ENCODE measurements at places on chromosomes 2 and 18. TPM values are rescaled to one million over a fixed set of nuclear protein-coding genes. Genes with fewer than 3 reads are reported as not detected.

BOLL gene
- polyA plus RNA-seq = not detected

SLC23A3 gene
- polyA plus RNA-seq = 10.3 TPM

ALKAL2 gene
- polyA plus RNA-seq = 5.7 TPM

DNA sequence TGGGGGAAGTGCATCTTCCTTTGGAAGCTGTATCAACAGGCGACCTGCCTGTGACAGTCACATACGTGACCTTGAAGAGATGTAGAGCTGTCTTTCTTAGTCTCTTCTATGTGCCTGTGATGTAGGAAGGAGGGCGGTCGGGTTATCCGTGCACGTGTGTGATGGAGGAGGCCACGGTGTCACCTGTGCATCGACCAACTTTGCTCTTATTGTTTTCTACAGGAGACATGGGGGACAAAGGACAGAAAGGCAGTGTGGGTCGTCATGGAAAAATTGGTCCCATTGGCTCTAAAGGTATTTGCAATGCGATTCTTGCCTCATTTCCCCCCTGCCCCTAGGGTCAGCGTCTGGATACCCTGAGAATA, 20.7 kb upstream of the ALLC start:
- DNase-seq = no peak

DNA sequence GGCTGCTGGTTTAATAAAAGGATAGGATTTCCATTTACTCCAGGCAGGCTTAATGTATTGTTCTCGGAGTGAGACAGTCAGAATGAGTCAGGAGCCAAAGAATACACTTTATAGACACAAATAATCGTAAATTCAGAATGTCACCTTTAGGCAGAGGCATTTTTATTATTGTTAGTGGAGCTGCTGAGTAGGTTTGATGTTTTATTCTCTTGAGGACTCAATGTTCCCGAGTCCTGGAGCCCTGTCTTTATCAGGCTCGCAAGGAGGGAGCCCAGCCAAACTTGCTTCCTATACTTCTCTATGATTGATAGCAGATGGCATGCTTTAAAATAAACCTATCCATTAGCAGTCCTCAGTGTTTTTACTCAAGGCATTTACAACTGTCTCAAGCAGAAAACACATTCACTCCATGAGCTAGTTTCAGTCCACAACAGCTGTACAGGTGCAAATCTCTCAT, 492.3 kb upstream of the ZEB2 start:
- no peak for DNase-seq

DNA sequence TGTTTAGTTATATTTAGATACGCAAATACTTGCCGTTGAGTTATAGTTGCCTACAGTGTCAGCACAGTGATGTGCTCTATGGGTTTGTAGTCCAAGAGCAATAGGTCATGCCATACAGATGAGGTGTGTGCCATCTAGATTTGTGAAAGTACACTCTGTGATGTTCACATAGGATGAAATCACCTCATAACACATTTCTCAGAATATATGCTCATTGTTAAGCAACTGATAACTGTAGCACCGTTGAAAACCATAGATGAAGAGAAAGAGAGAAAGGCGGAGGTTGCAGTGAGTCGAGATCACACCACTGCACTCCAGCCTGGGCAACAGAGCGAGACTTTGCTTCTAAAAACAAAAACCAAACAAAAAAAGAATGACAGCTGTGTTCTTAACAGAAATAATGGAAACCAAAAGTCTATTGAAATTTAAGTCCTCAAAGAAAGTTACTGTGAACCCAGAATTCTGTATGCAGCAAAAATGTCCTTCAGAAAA, 9.5 kb downstream of the DGKD start:
- DNase-seq = no peak

Data from left renal pelvis (tissue), 4 donors.